CD4-positive, alpha-beta T cell treated with Interleukin-12 subunit alpha and Interleukin-12 subunit beta, for 1 hour (primary cell): ENCODE measurements at places on chromosomes 11 and 22.

- no peak for DNase-seq
Measured at GRCh38 chr11:5339771-5340322, 3.5 kb downstream of the OR51B5 start.

DNA sequence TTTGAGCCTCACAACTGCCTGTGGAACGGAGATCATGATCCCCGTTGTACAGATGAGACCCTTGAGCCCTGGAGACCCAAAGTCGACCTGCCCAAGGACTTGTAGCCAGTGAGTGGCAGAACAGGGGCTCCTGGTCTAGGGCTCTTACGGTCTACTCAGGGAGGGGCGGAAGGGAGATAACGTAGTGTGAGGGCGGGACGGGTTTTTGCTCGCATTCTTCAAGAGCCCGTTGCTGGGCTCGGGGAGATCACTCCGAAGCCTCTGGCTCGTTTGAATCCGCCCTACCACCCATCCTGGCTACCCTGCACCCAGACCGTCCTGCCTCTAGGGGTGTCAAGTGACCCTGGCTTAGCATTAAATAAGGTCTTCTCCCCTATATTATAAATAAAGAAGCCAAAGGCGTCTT lies 639 bp downstream of the CRY2 start:
- DNase-seq: peak; percentile 57

- DNase-seq: no peak
Measured at GRCh38 chr11:24779791-24780190, 282.9 kb downstream of the LUZP2 start.

GRCh38 chr11:36274414-36274813 lies 14.8 kb downstream of the COMMD9 start:
- no peak for DNase-seq

DNA sequence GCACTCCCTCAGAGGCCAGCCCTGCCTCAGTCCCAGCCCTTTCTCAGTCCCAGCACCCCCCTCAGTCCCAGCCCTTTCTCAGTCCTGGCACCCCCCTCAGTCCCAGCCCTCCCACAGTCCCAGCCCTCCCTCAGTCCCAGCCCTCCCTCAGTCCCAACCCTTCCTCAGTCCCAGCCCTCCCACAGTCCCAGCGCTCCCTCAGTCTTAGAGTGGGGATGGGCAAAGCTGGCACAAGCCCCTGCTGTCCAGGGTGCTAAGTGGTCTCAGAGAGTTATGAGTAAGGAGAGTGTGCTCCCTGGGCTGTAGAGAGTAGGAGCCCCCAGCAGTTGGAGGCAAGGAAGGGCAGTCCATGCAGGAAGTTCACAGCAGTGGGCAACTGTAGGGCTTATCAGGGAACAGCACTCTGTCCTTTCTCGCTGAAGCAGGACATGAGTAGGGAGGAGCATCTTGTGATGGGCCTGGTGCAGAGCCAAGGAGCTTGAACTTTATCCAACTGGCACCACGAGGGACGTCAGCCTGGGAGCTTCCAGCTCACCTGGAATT lies 51.4 kb upstream of the CRYBB3 start:
- DNase-seq: no peak

DNA sequence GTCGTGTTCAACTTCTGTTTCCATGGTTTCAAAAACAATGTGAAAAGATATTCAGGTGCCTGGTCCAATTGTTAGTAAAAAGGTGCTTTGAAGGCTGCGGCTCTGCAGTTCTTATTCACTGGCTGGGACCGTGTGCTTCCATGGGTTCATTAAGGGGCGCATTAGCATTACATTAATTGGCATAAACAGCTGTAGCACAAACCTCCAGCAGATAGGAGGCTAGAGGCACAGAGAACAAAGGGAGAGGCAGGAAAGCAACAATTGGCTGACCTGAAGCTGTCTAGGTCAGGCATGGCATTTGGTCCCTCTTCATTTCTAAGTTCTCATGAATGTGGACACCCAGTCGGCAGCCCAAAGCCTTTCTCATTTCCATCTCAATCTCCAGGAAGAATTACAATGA lies 16.6 kb downstream of the PAK1 start:
- DNase-seq: no peak

DNA sequence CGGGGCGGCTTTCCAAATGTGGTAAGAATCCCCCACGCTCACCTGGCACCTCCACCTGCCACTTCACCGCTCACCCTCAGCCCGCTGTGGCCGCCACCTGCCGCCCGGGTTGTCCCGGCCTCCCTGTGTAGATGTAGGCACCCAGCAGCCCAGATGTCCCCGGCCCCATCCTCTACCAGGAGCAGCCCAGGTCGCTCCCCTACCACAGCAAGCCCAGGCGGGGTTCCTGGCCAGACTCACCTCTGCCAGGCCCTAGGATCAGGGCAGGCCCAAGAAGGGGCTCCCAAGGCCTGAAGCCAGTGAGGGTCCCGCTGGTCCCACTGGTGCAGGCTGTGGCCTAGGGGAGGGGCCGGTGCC lies 27.4 kb downstream of the MOB2 start:
- DNase-seq: no peak

- no peak for DNase-seq
Measured at GRCh38 chr11:93842461-93842860, 8.0 kb downstream of the VSTM5 start.

- DNase-seq: peak; percentile 5
Measured at GRCh38 chr11:78291503-78292108, 102.9 kb downstream of the USP35 start.

DNA sequence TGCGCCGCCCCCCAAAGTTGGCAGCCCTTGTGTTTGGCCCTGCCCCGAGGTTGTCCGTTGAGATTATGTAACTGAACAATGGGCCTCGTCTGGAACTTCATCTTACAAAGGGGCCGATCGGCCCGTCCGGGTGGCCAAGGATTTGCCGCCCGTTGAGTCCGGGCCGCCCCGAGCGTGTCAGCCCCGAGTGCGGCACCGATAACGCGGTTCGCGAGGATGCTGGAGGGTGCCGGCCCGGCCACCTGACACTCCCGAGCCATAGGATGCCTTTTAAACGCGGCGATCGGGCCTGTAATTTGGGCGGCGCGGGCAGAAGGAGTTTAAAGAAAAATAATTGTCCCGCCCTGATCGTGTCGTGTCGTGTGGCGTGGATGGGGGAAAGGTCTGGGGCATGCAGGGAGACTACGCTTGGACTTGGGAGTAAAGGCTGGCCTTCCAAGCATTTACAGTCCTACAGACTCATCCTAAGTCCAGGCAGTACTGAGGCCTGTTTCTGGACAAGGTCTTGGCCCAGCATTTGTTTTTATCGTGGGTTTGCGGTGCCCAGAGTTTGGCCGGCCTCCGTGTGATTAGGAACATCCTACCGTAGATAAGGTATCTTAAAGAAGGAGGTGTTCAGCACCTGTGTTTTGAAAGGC lies 1.3 kb downstream of the WEE1 start:
- peak; percentile 30 for DNase-seq

DNA sequence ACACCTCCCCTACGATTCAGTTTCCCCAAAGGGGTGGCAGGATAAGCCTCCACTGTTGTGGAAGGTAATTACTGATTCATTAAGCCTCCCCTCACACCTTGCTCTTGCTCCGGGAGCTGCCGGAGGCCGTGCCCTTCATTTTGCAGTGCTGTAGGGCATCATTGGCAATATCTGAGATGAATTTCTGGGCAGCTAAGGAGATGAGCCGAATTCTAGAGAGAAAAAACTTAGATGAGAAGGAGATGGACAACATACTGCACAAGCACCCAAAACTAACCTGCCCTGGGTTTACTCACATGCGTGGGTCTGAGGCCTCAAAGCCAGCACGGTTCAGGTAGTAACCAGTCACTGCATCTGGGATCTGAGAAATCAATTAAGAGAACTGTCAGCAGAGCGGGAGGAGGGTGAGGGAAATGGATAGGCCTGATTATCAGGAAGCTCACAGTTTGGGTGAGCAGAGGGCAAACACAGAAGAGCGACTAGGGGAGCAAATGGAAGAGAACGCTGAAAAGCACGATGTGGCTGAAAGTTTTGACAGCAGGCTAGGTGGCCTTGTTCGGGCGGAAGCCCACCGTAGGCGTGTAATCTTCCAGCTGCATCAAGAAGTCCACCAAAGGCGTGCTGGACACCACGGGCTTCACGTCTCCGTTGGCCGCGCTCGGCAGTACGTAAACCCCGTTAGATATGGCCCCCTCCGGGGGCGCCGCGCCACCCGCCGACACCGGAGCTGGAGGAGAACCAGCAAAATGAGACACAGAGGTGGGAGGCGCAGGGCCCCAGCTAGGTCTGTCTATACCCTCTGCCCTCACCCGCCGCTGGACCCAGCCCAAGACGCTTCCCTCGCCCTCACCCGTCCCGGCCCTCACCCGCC lies 689 bp downstream of the TAF10 start:
- DNase-seq: no peak

- DNase-seq: no peak
Measured at GRCh38 chr22:46323162-46323561, 12.4 kb upstream of the TRMU start.

GRCh38 chr11:78954696-78955095 lies 380.0 kb upstream of the NARS2 start:
- no peak for DNase-seq

- peak; percentile 47 for DNase-seq
Measured at GRCh38 chr11:72591785-72592502, 82.3 kb downstream of the PDE2A start.

GRCh38 chr11:12125609-12126149 lies 15.3 kb downstream of the MICAL2 start:
- DNase-seq: no peak

DNA sequence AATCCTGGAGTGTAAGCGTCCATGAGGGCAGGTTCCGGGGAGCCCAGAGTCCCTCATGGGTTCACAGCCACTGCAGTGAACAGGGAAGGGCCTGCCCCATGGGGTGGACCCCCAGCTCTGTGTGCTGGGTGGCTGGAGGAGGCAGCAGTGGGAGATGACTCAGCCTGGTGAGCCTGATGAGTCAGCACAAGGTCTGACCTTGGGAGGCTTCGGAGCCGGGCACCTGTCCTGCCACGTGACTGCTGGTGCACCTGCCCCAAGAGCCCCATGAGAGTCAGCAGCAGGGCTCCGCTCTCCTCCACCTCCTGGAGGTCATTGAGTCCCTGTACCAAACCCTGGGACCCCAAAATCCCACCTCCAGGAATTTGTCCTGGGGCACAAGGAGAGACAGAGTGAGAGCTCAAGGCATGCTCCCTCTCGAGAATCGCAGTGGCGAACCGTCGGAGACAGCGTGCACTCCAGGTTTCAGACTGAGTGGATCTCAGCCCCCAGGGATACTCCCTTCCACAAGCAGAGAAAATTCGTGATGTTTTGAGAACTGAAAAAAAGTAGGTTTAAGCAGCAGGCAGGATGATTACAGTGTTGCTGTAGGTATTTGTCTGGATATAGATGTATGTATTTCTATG lies 1221.7 kb downstream of the BRD1 start:
- DNase-seq: no peak

- no peak for DNase-seq
Measured at GRCh38 chr22:42296883-42297282, 26.4 kb upstream of the TCF20 start.
